ENCODE measurements at places on chromosomes 4 and X.

DNA sequence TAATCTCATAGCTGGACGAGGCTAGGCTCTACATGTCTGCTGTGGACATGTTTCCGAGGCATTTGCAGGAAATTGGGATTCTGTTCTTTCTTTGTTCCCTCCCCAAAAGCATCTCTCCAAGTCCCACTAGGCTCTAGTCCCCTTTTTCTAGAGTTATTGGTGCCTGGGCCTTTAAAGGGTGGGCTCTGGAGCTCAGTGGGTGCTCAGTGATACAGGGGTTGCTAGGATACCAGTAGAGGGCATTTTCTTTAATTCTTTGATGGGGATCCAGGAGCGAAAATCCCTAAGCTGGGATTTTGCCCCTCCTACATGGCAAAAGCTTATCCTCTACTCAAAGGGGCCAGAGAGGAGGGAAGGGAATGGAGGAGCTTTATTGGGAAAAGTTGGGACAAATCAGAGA, 34.2 kb downstream of the ARHGEF9 start:
- no peak for DNase-seq
- no peak overlapping the region for H3K4me3 ChIP-seq
- peaks cover 33% of the 10 kb centered on the region for H3K4me1 ChIP-seq

DNA sequence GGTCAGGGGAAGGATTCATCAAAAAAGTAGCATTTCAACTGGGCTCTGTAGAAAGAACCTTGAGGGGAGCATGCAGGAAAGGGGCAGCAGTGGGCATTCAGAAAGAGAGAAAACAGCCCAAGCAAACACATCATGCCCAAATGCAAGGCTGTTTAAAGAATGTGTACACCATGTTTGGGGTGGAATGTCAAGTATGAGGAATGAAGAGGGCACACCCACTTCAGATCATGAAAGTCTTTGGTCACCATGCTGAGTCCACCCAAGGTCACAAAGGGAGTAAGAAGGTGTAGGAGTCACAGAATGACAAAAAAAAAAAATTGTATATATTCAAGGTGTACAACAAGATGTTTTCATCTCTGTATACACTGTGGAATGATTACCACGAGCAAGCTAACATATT, 9.4 kb downstream of the S100G start:
- no peak overlapping the region for H3K4me3 ChIP-seq
- H3K27ac ChIP-seq, result no peak overlapping the region
- no peaks in the 10 kb centered on the region for H3K27me3 ChIP-seq

- no peaks in the 10 kb centered on the region for H3K36me3 ChIP-seq
- H3K27ac ChIP-seq, result no peak overlapping the region
- no peaks in the 10 kb centered on the region for H3K4me1 ChIP-seq
- H3K27me3 ChIP-seq, result no peaks in the 10 kb centered on the region
Observed at GRCh38 chr4:111610681-111611080, 534.6 kb upstream of the FAM241A start.

GRCh38 chr4:138952411-138952810, 63.2 kb upstream of the NOCT start:
- H3K36me3 ChIP-seq, result no peaks in the 10 kb centered on the region
- no peaks in the 10 kb centered on the region for H3K27me3 ChIP-seq
- no peak for DNase-seq

GRCh38 chr4:102723511-102723910, 37.3 kb downstream of the MANBA start:
- no peaks in the 10 kb centered on the region for H3K27me3 ChIP-seq
- no peak overlapping the region for H3K27ac ChIP-seq
- no peak for DNase-seq
